Lung (tissue), 17 donors: ENCODE measurements at places on chromosomes 6 and 20. TPM values are rescaled to one million over a fixed set of nuclear protein-coding genes. Genes with fewer than 3 reads are reported as not detected.
A peak's percentile ranks its signal among the peaks of the same experiment; 100 is the strongest.

DNA sequence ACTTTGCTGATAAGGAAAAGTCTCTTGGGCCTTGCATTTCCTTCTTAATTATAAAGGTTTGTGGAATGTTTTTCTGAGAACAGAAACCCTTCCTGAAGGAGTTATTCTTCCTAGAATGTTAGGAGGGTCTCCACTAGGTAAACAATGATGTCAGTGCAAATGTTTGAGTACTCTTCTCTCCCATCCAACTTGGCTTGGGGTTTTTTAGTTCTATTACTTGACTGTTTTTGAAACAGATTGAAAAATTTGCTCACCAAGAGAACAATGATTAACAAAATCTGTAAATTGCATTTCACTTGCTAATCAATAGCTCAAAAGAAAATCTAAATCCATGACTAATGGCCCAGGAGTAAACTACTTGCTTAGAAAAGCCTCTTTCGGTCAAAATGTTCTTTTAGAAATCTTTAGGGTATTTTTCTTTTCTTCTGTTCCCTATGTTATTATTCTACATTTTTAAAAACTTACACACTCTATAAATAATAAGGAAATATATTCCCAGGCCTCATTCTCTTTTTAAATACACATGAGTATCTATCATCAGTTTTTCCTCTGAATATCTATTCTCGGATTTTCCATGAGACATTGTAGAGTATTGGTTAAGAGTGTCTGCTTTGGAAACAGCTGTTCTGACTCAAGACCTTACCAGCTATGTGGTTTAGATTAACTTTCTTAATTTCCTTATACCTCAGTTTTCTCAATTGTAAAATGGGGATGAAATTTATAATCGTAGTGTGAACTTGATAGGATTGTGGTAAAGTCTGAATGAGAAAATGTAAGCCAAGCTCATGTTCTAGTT is 234.2 kb upstream of the CITED2 start:
- no peaks in the 10 kb centered on the region for H3K36me3 ChIP-seq
- H3K4me3 ChIP-seq = no peak overlapping the region
- no peak for DNase-seq
- no peaks in the 10 kb centered on the region for H3K4me1 ChIP-seq
- no peak overlapping the region for H3K27ac ChIP-seq
- H3K27me3 ChIP-seq = no peaks in the 10 kb centered on the region

The HAO1 gene
- total RNA-seq = not detected

The NKX2-2 gene
- not detected for total RNA-seq

GRCh38 chr6:16136091-16136490 is 7.2 kb downstream of the MYLIP start:
- DNase-seq = no peak
- H3K27me3 ChIP-seq = no peaks in the 10 kb centered on the region
- H3K36me3 ChIP-seq = no peaks in the 10 kb centered on the region
- H3K4me1 ChIP-seq = peaks cover 8% of the 10 kb centered on the region
- H3K27ac ChIP-seq = no peak overlapping the region
- H3K4me3 ChIP-seq = no peak overlapping the region

The TPX2 gene
- 6.5 TPM for total RNA-seq

The GABRR2 gene
- 1.3 TPM for total RNA-seq

The BMP5 gene
- 10.7 TPM for total RNA-seq

DNA sequence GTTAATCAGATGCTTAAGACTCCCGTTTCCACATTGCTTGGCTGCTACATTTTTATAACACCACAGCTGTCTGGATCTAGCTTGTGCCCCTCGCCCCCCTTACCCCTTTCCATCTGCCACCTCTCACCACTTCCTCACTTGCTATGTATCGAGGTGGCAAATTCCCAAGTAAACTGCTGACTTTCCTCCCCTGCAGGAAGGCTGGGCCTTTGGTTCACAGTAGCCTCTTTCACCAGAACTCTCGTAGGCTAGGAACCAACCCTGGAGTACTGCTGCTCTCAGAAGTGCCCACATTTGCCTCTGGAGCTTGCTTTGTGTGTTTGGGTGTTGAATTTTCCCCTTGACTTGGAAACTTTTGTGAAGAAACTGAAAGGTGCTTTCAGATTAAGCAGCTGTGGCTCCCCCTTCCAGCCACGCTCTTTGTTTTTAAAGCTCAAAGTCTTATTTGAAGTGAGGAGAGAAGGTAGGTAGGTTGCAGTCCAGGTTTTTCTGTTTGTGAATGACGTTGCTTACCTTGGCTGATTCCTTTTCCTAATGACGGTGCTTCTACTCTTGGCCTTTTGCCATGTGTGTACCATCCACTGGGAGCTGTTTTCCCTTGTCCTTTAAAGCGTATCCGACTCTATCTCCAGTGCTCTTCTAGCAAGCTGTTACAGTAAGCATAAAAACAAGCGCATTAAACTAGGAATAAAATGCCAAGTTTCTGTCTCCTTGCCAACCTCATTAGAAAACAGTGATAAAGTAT is 90.4 kb downstream of the CARMIL1 start:
- H3K36me3 ChIP-seq = no peaks in the 10 kb centered on the region
- peaks cover 7% of the 10 kb centered on the region for H3K4me1 ChIP-seq
- peak overlapping the region; percentile 7 for H3K27ac ChIP-seq
- peak; percentile 83 for DNase-seq
- no peaks in the 10 kb centered on the region for H3K27me3 ChIP-seq
